Neural progenitor cell (in vitro differentiated cells): ENCODE measurements at places on chromosomes 1 and 21. TPM values are rescaled to one million over a fixed set of nuclear protein-coding genes. Genes with fewer than 3 reads are reported as not detected.

- no peak for DNase-seq
Observed at GRCh38 chr1:12643785-12644184, at the start of gene AADACL4. Gene AADACL4 (plus strand): TSS chr1:12644085. CDS start chr1:12644547, 462 bp downstream.

GRCh38 chr1:970242-970972 is 4.1 kb downstream of the PLEKHN1 start:
- no peak for DNase-seq

GRCh38 chr1:172393354-172393753 is 27.1 kb upstream of the C1orf105 start:
- DNase-seq, result no peak

GRCh38 chr21:30936207-30936606 is 54.8 kb upstream of the KRTAP11-1 start:
- DNase-seq, result no peak

Gene HPDL
- 0.64 and 2.4 TPM in 2 replicates for total RNA-seq

Gene RHBDL2
- 1.1 TPM in 1 of 2 replicates, not detected in the other for total RNA-seq
